ENCODE measurements at places on chromosomes 13 and 19.

DNA sequence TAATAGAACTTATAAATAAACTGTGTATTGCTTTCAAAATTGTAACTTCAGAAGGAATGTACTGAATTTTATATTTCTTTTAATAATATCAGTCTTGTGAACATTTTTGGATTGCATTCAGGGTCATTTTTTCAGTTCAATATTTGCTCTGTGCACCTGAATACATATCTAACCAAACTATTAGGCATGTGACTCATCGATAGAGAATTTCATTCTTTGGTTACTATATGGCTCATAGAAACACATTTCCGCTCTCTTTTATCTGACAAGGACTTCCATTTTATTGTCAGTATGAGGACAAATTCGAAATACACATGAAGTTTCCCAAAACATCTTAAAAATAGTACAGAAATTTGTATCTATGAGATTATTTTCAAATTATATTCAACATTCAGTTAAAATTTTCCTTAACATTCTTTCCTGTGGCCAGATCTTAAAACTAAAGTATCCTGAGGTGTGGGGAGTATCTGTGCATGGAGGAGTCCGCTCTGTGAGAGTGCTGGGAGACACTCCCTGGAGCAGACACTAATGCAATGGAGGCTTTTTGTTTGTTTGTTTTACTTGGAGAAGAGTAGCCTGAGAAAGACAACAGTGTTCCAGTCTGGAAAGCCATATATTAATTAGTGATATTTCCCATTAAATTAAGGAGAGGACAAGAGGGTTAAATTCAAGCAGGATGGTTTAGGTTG, 483.6 kb downstream of the PCDH20 start:
- DNase-seq = no peak

- DNase-seq = no peak
These were observed 120.6 kb downstream of the IRS2 start for GRCh38 chr13:109665781-109666249.

- no peak for DNase-seq
These were observed 665.6 kb downstream of the FGF9 start for GRCh38 chr13:22336460-22336859.

- DNase-seq = no peak
These were observed 2674.7 kb upstream of the PCDH20 start for GRCh38 chr13:64090311-64090710.

GRCh38 chr13:97344265-97345175, 89.4 kb upstream of the RAP2A start:
- peak; percentile 37 for DNase-seq

Measured in Jurkat, Clone E6-1 (cell line).